ENCODE measurements at places on chromosomes 7 and 10.

- no peak for DNase-seq
These were observed 3.5 kb upstream of the GNGT1 start for GRCh38 chr7:93902777-93903423.

DNA sequence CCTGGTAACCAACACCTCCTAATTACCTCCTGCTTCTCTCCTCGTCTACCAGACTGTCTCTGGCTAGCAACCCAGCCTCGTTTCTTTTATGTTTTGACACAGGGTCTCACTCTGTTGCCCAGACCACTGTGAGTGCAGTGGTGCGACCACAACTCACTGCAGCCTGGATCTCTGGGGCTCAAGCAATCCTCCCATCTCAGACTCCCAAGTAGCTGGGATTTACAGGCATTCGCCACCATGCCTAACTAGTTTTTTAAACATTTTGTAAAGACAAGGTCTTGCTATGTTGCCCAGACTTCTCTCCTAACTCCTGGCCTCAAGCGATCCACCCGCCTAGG is 10.2 kb downstream of the TNRC18 start:
- no peak for DNase-seq

GRCh38 chr7:96320442-96320841 is 1.5 kb downstream of the SLC25A13 start:
- DNase-seq: no peak

- DNase-seq: no peak
These were observed 75.0 kb downstream of the PDGFA start for GRCh38 chr7:444606-445005.

GRCh38 chr7:156151658-156152057 is 339.4 kb upstream of the SHH start:
- DNase-seq: no peak

DNA sequence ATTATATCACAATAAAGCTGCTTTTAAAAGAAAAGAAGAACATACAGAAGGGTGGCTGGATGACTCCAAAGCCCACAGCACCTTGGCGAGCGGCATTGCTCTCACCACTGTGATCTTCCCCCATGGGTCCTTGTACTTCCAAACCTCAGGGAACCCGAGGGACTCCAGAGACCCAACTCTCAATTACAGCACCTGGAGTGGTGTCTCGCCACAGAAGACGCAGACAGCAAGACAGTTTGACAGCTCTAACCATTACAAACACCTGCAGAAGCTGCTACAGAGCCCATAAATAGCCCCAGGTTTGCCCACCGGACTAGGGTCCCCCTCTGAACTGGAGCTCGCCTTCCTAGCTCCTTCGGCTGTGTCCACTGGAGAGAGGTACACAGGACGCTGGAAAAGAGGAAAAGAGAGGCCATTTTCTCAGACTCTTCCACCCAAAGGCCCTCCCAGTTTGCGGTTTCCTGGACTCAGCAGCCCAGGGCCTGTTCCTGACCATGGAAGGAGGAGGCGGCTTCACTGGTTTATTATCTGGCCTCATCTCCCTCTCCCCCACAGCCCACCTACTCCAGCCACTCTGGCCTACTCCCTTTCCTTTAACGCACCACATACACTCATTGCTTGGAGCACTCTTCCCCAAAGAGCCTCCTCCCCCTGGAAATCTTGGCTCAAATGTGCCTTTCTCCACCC is 1.9 kb downstream of the PIK3AP1 start:
- no peak for DNase-seq

GRCh38 chr10:72637398-72637857 is 11.5 kb upstream of the MICU1 start:
- no peak for DNase-seq

GRCh38 chr10:95290461-95291364 is at the start of gene PDLIM1:
Gene PDLIM1, minus strand, starts transcription at chr10:95291003. Its CDS starts 88 bp downstream, at chr10:95290915.
- DNase-seq: no peak

DNA sequence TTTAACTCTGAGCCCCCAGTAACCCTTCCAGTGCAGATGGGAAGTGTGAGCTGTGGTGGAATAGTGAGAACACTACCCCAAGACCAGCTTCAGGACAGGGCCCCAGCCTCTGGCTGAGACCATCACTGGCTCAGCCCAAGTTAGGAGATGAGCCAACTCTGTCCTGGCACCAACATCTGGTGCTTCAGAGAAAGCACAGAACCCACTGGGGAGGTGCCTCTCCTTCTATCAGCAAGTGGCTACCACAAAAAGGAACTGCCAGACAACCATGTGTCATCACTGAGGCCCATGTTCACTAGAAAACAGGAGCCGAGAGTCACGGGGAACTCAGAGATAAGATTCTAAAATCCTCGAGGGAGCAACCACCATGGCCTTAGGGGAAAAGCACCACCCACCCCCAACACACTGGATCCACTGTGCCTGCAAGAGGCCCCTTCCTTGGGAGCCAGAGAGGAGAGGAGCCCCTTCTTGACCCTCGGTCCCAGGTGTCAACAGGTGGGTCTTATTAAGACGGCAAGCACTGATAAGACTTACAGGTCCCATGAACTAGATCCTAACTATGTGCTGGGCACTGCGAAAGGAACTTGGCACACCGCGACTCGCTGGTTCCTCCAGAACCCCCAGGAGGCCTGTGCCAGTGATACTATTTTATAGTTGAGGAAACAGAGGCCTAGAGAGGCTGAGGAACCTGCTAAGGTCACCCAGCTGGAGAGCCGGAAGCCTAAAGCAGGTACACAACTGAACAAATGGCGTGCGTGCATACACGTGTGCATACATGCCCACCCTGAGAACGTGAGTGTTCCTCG is 102.7 kb downstream of the FAM53B start:
- no peak for DNase-seq

DNA sequence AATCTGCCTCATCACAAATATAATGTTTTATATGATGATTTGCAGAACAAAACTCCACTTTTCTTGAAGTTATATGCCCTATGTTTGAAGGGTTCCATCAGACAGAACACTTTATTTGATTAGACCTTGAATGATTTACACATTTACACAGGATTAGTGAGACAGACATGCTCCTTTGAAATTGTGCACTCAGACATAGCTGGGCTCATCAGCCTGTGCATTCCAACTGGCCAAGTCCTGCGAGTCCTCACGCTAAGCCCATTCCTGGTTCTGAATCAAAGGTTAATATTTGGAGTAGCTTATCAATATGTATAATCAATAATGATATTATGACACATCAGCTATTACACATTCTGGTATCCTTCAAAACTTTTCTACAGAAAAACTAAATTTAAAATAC is 173.6 kb downstream of the MBL2 start:
- no peak for DNase-seq

- no peak for DNase-seq
These were observed 55.7 kb downstream of the TPK1 start for GRCh38 chr7:144780071-144780608.

- DNase-seq: no peak
These were observed 17.7 kb downstream of the FRG2B start for GRCh38 chr10:133608855-133609254.

DNA sequence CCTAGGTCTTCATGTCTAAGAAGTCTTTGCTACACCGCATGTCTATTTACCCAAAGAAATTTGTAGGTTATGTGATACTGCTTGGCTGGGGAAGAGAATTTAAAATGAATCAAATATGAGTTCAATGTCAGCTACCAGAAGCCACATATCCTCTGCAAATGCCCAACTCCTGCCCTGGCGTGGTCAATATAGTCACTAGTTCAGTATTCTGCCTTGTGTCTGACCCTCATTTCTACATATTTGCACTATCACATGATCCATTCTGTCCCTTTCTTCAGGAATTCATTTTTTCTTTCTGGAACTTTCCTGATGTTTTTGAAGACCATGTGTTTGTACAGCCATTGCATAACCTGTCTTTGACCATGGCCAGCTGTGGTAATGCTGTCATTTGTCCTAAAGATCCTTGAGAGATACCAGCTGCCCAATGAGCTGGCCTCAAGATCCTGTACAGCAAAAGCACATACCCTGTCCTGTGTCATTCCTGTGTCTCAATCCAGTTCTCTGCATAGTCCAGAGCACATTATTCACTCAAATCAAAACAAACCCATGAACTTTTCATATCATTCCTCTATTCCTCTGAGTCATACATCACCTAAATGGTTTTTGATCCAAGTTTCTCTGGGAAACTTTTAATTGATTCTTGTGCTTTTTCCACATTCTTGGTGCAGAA is 524.5 kb downstream of the PARD3 start:
- no peak for DNase-seq

DNA sequence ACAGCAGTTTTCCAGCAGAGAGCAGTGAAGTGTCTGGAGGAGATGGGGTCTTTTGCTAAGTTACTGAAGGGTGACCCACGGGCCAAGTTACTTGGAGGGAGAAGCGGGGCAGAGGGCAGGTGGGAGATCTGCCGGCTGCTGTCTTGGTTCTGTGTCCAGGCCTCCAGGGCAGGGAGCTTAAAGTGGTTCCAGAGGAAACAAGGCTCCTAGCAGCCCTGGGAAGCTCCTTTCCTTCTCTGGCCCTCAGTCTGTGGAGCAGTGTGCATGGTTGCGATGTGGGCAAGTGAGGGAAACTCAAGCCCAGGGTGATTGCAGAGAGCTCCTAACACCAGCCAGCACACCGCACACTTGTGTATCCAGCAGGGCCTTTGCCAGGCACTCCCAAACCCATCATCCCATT is 6.3 kb downstream of the GHRHR start:
- DNase-seq: no peak

GRCh38 chr7:93378131-93378760 is 146.1 kb downstream of the VPS50 start:
- DNase-seq: no peak
